Aorta (tissue), 5 donors: ENCODE measurements at places on chromosomes 16 and 17. TPM values are rescaled to one million over a fixed set of nuclear protein-coding genes. Genes with fewer than 3 reads are reported as not detected.

MLKL gene
- total RNA-seq: 23.7 TPM

AATK gene
- 15.1 TPM for total RNA-seq

MED13 gene
- total RNA-seq: 80.1 TPM

PRSS33 gene
- not detected for total RNA-seq

CES5A gene
- not detected for total RNA-seq

CEP295NL gene
- total RNA-seq: 10.1 TPM

GNPTG gene
- total RNA-seq: 55.1 TPM

CA4 gene
- total RNA-seq: 6.5 TPM

ABCC12 gene
- not detected for total RNA-seq

CX3CL1 gene
- total RNA-seq: 47.5 TPM

CD300H gene
- total RNA-seq: not detected

RND2 gene
- total RNA-seq: 2.7 TPM

MRPL27 gene
- total RNA-seq: 34.8 TPM
